NCI-H2081 treated with DMSO at 0.1 percent for 48 hours (cell line): ENCODE measurements at places on chromosomes 6 and 20.

DNA sequence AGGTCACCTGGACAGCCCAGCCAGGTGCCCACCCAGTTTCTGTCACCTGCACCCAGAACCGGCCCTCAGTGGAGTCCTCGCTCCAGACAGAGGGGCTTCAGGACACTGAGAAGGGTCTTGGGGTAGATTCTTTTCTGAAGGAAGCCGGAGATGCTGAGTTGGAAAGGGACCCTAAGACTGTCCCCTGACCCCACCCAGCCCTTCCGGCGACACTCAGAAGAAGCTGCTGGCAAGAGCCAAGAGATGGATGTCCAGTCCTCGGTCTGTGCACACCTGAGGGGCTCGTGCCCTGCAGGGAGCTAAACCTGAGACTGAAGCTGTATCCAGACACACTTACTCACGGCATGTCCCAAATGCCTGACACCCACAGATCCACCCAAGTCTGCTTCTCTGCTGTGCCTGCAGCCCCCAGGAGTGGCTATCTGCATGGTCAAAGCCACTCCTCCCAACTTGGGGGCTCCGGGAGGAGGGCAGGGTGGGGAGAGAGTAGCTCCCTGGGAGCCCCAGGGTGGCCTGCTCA lies 20.2 kb downstream of the NTSR1 start:
- no peak for DNase-seq

GRCh38 chr20:44142413-44142812 lies 44.6 kb downstream of the JPH2 start:
- DNase-seq: no peak

DNA sequence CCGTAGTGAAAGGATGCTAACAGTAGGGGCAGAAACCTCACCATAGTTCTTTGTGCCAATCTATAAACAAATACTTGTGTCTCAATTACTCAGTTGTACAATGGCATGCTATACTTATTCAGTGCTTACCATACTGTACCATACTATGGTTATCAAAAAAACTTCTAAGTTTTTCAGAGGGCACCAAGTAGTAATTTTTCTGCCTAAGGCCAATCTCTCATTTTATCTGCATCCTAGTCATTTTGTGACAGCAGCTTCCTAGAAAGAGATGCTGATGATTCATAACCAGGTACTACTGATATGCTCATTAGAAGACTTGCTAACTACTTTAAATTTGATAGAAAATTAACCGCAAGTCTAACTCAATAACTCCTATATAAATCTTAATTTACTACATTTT lies 42.9 kb downstream of the TMEM244 start:
- no peak for DNase-seq

GRCh38 chr20:14245368-14245970 lies 91.9 kb downstream of the FLRT3 start:
- no peak for DNase-seq

DNA sequence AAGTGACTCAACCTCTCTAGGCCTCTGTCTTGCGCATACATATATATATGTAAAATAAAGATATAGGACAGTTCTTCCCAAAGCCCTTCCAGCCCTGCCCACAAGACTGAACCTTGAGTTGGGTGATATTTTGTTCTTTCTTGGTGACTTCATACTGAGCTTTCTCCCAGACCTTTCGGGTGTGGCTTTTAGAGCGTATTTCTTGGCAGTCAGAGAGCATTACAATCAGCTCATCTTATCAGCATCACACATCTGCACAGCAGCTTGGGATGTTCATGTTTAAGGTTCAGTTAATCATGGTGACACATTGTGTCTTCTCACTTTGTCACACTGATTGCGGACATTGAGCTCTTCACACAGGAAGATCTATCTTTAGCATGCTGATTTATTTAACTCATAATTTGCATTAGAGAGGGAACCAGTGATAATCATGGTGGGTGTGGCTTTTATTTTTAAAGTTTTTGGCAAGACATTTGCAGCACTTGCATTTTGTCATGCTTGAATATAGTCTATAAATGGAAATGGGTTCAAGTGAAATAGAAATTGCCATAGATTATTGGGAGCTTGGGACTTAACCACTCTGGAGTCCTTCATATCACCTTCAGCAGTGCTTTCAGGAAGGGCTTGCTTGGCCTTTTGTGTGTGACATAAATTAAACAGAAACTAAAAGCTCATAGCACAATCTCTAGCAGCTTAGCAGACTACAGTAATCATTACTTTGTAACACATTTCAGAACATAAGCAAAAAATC lies 8.3 kb downstream of the KIF3B start:
- DNase-seq: no peak

DNA sequence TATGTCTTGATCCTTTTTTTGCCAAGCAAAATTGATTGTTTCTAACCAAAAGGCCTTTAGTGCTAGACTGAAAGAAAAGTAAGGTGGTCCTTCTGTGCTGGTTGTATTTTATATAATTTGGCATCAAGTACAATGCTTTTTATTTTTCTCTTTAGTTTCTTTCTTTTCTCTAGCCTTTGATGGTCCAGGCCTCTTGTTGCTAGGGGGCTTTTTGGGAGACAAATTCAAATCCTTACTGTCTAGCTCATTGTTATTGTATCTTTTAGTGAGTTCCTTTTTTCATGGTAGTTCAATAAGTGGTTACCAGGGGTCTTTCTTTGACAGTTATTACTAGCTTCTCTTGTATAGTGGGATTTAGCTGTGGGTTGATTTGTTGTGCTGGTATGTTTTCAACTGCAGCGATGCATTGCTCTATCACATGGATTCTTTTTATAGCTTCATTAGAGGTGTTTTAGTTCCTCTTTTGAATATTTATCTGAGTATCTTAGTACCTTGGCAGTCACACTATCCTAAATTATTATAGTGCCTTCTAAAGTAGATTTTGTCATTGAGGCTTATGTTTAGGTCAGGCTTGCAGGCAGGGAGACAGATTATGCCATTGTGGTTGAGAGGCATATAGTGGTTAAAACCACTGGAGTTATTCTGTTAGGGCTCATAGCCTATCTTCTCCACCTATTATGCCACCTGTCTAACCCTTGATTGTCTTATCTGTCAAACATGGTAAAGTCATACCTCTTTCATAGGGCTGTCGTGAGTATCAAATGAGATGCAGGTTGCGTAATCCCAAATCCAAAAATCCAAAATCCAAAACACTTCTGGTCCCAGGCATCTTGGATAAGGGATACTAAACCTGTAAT lies 49.5 kb downstream of the KCNS1 start:
- no peak for DNase-seq

DNA sequence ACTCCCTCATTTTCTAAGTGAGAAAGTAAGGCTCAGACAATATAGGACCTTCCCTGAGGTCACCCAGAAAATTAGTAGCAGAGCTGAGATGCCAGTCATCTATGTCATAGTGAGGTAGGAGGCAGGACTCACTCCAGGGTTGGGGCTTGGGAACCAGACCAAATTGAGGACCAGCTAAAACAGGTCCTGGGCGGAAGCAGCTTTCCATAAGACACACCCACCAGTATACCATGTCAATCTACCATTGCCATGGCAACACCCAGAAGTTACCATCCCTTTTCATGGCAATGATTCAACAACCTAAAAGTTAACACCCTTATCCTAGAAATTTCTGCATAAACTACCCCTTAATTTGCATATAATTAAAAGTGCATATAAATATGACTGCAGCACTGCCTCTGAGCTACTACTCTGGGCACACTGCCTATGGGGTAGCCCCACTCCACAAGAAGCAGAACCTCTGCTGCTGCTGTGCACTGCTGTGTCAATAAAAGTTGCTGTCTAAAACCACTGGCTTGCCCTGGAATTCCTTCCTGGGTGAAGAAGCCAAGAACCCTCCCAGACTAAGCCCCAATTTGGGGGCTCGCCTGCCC lies 30.3 kb upstream of the OCSTAMP start:
- no peak for DNase-seq

GRCh38 chr20:13809373-13809772 lies 24.5 kb downstream of the NDUFAF5 start:
- no peak for DNase-seq
